ENCODE measurements at places on chromosomes 1 and 21. TPM values are rescaled to one million over a fixed set of nuclear protein-coding genes. Genes with fewer than 3 reads are reported as not detected.

DNA sequence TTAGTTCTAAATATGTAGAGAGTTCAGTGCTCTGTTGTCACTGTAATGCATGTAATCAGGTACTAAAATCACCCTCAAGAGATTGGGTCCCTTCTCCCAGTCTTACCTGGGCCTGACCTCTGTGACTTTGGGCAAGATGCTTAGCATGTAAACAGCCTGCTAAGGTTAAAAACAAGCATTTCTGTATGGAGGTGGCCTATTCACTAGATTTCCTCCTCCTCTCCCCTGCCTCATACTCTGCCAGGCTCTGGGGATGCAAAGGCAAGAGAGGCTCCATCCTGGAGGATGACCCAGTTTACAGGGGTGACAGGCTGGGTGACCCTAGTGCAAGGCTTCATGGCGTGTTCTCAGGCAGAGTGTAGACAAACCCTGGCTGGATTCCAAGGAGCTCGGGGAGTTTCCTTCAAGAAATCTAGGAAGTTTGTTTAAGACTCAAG, 28.8 kb downstream of the VANGL2 start:
- no peak for DNase-seq

- no peak for DNase-seq
Observed at GRCh38 chr1:16447641-16448040, 7.1 kb downstream of the NECAP2 start.

- no peak for DNase-seq
Observed at GRCh38 chr1:2789986-2790581, 11.4 kb downstream of the TTC34 start.

DNA sequence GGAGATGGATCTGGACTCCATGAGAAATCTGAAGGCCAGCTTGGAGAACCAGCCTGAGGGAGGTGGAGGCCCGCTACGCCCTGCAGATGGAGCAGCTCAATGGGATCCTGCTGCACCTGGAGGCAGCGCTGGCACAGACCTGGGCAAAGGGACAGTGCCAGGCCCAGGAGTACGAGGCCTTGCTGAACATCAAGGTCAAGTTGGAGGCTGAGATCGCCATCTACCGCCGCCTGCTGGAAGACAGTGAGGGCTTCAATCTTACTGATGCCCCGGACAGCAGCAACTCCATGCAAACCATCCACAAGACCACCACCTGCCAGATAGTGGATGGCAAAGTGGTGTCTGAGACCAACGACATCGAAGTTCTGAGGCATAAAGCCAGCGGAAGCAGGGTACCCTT, 601.5 kb upstream of the ZP4 start:
- no peak for DNase-seq

GRCh38 chr1:46464915-46465314, 24.7 kb upstream of the DMBX1 start:
- no peak for DNase-seq

The INSRR gene
- total RNA-seq = not detected

The PLCH2 gene
- 113 TPM for total RNA-seq

The RHCE gene
- not detected for total RNA-seq

All from mammary epithelial cell (primary cell).